ENCODE measurements at places on chromosomes 16 and 17.

DNA sequence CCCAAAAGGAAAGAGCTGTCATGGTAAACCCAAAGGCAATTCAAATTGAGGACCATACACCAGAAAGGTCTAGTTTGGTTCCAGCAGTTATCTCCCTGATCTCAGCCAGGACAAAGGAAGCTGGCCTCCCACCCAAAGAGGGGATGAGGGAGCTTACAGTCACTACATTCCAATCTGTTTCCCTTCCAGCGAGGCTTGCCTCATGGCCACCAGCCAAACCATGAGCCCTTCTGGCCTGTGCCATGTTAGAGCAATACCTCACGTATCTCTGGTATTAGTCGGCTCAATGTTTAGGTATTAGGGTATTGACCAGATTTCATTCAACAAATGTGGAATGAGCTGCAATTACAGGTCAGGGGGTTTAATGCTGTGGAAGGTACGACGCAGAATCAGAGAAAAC lies 8.4 kb downstream of the NDUFAB1 start:
- H3K27me3 ChIP-seq = no peaks in the 10 kb centered on the region
- H3K27ac ChIP-seq = no peak overlapping the region
- no peak for DNase-seq
- H3K4me1 ChIP-seq = peaks cover 3% of the 10 kb centered on the region

DNA sequence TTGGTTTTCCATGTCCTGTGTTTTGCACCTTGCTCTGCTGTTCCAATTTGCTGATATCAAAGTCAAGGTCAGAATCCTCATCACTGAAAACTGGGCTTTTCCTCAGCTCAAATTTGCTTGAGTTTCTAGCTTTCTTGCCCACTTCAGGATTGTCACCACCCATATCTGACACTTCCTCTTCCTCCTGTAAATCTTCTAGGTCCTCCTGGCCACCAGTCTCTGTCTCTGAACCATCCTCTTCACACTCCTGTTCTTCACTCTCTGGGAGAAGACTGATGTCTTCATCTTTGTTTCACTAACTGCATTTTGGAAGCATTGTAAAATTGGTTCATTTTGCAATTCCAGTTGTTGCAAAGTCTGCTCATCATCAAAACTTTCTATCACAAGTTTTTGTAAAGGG lies 63.4 kb upstream of the RBL2 start:
- no peak for DNase-seq
- no peak overlapping the region for H3K27ac ChIP-seq

GRCh38 chr16:77112746-77113145 lies 78.2 kb upstream of the MON1B start:
- H3K27ac ChIP-seq = no peak overlapping the region
- H3K27me3 ChIP-seq = no peaks in the 10 kb centered on the region
- no peak overlapping the region for H3K4me3 ChIP-seq
- DNase-seq = no peak

GRCh38 chr16:84179612-84180320 lies 7.1 kb downstream of the TAF1C start:
- H3K4me3 ChIP-seq = no peak overlapping the region
- peaks cover 17% of the 10 kb centered on the region for H3K36me3 ChIP-seq
- no peak for DNase-seq
- no peak overlapping the region for H3K27ac ChIP-seq
- peaks cover 6% of the 10 kb centered on the region for H3K4me1 ChIP-seq

DNA sequence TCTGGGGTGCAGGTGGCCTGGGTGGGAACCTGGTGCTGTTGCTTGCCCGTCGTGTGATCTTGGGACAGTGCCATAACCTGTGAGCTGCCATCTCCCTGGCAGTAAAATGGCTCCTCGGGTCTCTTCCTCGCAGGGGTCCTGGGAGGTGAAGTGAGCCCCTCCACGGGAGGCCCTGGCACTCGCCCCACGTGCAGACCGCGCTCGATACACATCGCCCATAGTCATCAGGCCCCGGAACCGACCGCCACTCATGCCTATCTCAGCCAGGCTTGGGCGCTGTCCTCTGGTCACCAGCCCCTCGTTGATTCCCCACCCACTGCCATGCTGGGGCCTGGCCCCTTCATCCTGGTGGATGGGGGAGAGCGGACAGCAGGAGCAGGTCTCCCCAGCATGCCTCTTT lies 21.5 kb upstream of the OSGIN1 start:
- H3K36me3 ChIP-seq = no peaks in the 10 kb centered on the region
- H3K27ac ChIP-seq = no peak overlapping the region
- peaks cover under 1% of the 10 kb centered on the region for H3K4me1 ChIP-seq
- H3K27me3 ChIP-seq = no peaks in the 10 kb centered on the region
- H3K4me3 ChIP-seq = no peak overlapping the region

GRCh38 chr17:21249920-21250703 lies 3.1 kb downstream of the NATD1 start:
- no peak overlapping the region for H3K4me3 ChIP-seq
- H3K27me3 ChIP-seq = peaks cover 33% of the 10 kb centered on the region
- peaks cover 25% of the 10 kb centered on the region for H3K4me1 ChIP-seq
- no peak overlapping the region for H3K27ac ChIP-seq
- no peak for DNase-seq
- no peaks in the 10 kb centered on the region for H3K36me3 ChIP-seq

DNA sequence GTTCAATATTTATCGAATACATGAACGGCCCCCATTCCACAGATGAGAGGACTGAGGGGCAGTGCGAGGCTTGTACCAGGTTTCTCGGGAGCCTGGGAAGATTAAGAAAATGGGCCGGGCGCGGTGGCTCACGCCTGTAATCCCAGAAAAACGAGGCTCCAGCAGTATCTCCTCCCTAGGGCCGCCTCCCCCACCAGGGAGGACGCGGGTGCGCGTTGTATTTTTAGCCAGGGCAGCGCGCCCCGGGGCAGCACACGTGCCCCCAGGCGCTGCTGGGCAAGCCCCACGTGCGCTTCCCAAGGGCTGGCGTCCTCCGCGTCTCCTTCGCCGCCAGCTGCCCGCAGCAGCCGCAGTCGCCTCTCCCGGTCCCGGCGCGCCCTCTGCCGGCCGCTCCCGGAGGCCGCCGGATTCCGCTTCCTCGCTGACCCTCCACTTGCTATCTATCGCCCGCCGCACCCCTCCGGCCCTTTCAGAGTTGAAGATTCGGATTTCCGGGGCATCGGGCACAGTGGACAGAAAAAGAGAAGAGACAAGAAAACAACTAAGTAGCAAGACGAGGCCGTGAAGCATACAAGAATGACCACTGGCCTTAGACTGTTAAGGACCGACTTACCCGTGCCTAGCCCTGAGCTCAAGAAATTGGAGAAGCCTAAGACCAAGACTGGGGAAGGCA lies 1.9 kb upstream of the YBX2 start:
- DNase-seq = peak; percentile 71
- H3K4me1 ChIP-seq = peaks cover 28% of the 10 kb centered on the region
- no peak overlapping the region for H3K4me3 ChIP-seq
- H3K27me3 ChIP-seq = peaks cover 91% of the 10 kb centered on the region
- no peaks in the 10 kb centered on the region for H3K36me3 ChIP-seq

DNA sequence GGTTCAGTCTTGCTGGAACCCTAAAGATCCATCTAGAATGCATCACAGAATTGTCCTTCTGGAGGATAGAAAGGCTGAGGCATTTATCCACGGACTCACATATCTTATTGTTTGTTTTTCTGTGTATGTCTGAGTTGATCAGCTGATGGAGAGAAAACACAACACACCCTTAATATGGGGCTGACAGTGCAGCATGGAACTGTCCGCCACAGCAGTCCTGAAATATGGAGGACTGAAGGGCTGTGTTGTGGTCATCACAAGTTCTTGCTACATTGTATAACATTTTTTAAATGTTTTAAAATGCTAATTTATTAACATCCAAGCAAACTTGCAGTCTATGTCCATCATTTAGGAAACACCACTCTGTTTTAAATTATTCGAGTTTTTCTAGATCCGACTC lies 448.9 kb upstream of the ERCC4 start:
- no peak overlapping the region for H3K4me3 ChIP-seq
- no peak for DNase-seq
- no peaks in the 10 kb centered on the region for H3K36me3 ChIP-seq

DNA sequence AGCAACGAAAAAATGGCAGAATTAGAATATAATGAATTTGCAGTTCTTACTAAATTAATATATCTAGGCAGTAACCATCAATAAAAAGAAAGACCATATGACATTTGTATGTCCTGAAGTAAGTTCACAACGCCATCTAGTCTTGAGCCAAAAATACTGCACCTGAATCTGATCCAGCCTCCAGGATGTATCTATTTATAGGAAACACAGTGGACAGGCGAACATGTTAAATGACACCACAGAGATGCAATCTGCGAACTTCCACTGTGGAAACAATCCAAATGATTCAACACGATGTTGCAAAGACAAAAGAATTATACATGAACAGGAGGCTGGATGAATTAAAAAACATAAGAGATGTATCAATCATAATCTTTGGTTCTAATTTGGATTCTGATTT lies 197.6 kb downstream of the CDH13 start:
- no peaks in the 10 kb centered on the region for H3K36me3 ChIP-seq
- H3K27me3 ChIP-seq = no peaks in the 10 kb centered on the region
- no peak for DNase-seq
- H3K4me1 ChIP-seq = no peaks in the 10 kb centered on the region
- H3K4me3 ChIP-seq = no peak overlapping the region
- H3K27ac ChIP-seq = no peak overlapping the region

DNA sequence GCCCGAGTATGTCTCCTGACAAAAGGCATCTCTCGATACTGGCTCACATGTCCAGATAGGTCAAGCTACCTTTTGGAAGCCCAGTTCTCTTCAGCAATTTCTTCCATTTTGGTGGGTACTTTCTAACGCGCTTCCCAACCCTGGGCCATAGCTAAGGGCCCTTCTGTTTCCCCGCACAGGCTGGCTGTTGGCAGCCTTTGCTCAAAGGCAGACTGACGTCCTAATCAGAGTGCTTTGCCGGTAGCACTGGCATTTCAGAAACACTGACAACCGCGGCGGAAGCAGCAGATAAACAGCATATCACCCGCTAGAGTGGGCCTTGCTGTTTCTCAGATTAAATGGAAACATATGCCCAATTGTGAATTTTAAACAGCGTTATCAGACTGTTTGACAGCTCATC lies 49.3 kb upstream of the MPHOSPH6 start:
- no peaks in the 10 kb centered on the region for H3K4me1 ChIP-seq
- no peak overlapping the region for H3K27ac ChIP-seq
- H3K27me3 ChIP-seq = no peaks in the 10 kb centered on the region
- H3K4me3 ChIP-seq = no peak overlapping the region
- H3K36me3 ChIP-seq = no peaks in the 10 kb centered on the region

DNA sequence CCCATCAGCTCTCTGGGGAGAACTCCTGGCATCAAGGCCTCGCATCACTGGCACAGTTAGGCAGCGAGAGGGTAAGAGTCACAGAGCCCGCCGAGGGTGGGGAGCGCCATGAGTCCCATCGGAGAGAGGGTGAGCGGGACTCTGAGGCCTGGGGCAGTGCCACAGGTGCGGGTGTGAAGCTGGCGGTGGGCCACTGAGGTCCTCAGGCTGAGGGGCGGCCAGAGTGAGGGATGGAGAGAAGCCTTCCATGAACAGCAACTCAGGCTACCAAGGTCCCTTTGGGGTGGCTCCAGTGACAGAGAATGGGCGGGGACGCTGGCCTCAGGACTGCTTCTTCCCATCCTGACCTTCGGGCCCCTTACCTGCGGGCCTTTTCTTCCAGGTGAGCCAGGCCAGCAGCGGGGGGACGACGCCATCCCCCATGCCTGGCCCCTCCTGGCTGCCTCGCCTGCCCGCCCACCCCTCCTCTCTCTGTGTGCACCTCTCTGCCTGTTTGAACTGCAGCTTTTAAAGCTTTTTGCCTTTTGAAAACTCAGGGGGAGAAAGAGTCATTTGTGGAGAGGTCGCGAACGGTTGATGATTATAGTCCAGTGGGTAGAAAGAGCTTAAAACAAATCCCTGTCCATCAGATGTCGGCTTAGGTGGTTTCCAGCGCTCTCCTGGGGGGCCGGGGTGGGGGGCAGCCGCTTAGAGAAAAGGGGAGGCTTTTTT lies 149.3 kb upstream of the GSE1 start:
- peaks cover 3% of the 10 kb centered on the region for H3K4me1 ChIP-seq
- H3K27me3 ChIP-seq = peaks cover 73% of the 10 kb centered on the region
- H3K27ac ChIP-seq = no peak overlapping the region
- no peak for DNase-seq

- H3K27me3 ChIP-seq = peaks cover 90% of the 10 kb centered on the region
- DNase-seq = no peak
- H3K4me3 ChIP-seq = peak within 1 kb of the TSS; percentile 68
- peaks cover 51% of the 10 kb centered on the region for H3K4me1 ChIP-seq
- peaks cover 5% of the 10 kb centered on the region for H3K36me3 ChIP-seq
These were observed at the start of gene PCGF2 for GRCh38 chr17:38748149-38748891. TSS of gene PCGF2 (minus strand) at chr17:38748336. CDS start at chr17:38740402, 7,934 bp downstream.

GRCh38 chr17:35082073-35082657 lies 18.7 kb upstream of the RFFL start:
- peaks cover 2% of the 10 kb centered on the region for H3K36me3 ChIP-seq
- no peak for DNase-seq
- H3K4me1 ChIP-seq = peaks cover 71% of the 10 kb centered on the region

GRCh38 chr16:68767581-68767980 lies 30.5 kb downstream of the CDH1 start:
- no peak overlapping the region for H3K27ac ChIP-seq
- peaks cover 15% of the 10 kb centered on the region for H3K4me1 ChIP-seq
- no peaks in the 10 kb centered on the region for H3K36me3 ChIP-seq
- H3K27me3 ChIP-seq = peaks cover 10% of the 10 kb centered on the region
- DNase-seq = no peak

DNA sequence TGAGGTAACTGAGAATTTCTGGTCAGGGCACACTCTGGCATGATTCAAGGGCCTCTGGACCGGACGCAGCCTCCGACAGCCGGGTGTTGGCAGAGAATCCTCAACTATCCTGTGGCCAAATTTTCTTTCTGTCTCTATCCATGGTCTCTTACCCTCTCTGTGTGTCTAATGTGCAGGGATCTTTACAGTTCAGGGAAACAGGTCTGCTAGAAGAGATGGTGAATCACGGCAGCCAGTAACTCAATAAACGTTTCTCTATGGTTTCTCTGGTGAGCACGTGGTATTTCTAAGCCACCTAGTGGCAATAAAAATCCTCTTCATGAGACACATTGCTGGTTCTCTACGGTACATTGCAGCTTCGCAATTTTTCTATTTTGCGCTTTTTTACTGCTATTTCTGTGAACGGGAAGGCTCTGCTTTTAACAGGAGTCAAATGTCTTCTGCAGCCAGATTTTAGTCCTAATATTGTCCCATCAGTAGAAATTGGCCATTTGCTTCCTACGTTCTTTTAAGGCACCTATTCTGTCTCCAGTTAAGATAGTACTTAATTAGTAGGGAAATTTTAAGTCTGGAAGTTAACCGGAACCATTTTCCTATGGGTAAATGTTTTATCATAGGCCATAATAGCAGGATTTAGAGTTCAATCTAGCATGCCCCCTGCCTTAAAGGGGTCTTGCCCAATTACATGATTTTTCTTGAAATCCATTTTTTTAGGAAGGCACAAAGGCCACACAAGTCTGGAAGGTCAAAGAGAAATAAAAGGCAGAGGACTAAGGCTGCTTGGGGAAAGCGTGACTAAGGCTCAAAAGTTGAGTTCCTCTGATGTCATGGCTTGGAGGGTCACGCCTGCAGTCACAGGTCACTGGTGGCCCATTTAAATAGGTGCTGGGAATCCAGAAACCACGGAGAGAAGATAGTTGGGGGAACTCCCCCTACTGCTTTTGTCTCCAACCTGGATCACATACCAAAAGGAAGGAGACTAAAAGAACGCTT lies 31.5 kb downstream of the QPRT start:
- H3K36me3 ChIP-seq = no peaks in the 10 kb centered on the region
- H3K4me1 ChIP-seq = peaks cover 12% of the 10 kb centered on the region
- no peak overlapping the region for H3K4me3 ChIP-seq
- H3K27me3 ChIP-seq = peaks cover 10% of the 10 kb centered on the region

Measured in activated naive CD4-positive, alpha-beta T cell treated with anti-CD3 and anti-CD28 coated beads, Interleukin-2, amount 10 ng/mL, durations not matched to agents 7 days and 5 days (primary cell).